ENCODE measurements at places on chromosomes 7 and 10. TPM values are rescaled to one million over a fixed set of nuclear protein-coding genes. Genes with fewer than 3 reads are reported as not detected.

ZNF138 gene
- total RNA-seq: 3.6 TPM

MYL10 gene
- total RNA-seq: not detected

CADPS2 gene
- total RNA-seq: 0.54 TPM

CAMK2B gene
- total RNA-seq: 0.18 TPM

CPA2 gene
- total RNA-seq: not detected

PPP1R17 gene
- total RNA-seq: not detected

GPR22 gene
- total RNA-seq: not detected

NHLRC2 gene
- total RNA-seq: 15.3 TPM

ODAD2 gene
- 1.1 TPM for total RNA-seq

DNA sequence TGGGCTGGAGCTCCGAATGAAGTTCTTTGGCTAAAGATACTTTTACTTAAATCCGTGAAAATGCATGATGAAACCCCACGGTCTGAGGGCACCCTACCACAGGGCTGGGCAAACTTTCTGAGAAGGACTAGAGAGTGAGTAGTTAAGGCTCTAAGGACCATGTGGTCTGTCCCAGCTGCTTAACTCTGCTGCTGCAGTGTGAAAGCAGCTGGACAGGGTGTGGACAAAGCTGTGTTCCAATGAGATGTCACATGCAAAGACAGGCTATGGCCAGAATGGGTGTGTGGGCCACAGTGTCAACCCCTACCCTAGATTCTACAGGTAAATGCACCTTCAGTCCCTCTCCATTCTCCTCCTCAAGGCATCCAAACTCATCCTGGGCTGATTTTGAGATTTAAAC is 18.8 kb downstream of the PDIA4 start:
- DNase-seq: no peak

GRCh38 chr10:31739146-31739545 is 189.5 kb downstream of the ARHGAP12 start:
- DNase-seq: no peak

DNA sequence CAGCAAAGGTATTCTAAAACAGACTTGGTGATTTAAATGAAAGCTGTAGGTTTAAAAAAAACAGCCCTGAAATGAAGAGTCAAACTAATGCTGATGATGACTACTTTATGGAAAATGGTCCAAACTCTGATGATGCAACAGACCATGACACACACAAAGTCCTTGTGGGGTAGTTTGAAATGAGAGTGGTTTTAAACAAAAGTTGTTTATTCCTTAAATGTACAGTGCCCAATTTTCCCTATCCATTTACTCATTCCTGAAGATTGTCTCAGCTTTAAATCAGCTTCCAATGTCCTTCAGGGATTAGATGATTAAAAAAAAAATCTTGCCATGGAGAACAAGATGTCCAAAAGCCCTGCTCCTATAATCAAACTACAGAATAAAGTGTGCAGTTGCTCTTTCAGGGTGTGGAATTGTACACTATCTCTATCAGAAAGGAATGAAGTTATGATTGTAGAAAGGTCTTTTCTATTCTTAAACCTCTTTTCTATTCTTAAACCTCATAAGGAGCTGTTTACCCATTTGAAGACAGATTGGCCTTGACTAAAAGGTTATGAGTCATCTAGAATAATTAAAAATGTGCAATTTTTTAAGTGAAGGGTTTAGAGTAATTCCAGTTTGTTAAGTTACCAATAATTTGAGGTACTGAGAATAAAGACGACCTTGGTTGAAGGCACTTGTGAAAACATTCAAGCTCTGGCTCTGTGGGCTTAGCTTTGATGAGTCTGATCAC is 70.2 kb upstream of the ITGA8 start:
- peak; percentile 95 for DNase-seq

DNA sequence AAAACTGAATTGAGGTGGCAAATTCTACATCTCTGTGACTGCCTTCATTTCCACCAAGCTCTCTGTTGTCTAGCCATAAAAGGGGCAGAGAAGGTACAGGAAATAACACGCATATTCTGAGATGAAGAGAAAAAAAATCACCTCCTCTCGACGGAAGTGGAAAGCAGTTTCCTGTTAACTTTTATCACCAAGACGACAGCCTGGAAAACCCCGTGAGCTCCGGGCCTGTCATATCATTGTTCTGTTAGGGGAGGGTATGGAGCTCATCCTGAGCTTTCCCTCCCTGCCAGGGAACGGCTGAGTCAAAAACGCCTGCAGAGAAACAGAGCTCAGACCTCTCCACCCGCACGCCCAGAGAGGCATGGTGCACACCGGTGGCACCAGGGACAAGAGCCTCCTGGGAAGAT is 200.3 kb downstream of the PRPF18 start:
- peak; percentile 37 for DNase-seq

GRCh38 chr7:149329265-149329664 is 67.3 kb downstream of the ZNF783 start:
- DNase-seq: no peak

- DNase-seq: no peak
These were observed 6.3 kb upstream of the OPN4 start for GRCh38 chr10:86647773-86648703.

- no peak for DNase-seq
These were observed 226.2 kb upstream of the DGKB start for GRCh38 chr7:15128716-15129115.

DNA sequence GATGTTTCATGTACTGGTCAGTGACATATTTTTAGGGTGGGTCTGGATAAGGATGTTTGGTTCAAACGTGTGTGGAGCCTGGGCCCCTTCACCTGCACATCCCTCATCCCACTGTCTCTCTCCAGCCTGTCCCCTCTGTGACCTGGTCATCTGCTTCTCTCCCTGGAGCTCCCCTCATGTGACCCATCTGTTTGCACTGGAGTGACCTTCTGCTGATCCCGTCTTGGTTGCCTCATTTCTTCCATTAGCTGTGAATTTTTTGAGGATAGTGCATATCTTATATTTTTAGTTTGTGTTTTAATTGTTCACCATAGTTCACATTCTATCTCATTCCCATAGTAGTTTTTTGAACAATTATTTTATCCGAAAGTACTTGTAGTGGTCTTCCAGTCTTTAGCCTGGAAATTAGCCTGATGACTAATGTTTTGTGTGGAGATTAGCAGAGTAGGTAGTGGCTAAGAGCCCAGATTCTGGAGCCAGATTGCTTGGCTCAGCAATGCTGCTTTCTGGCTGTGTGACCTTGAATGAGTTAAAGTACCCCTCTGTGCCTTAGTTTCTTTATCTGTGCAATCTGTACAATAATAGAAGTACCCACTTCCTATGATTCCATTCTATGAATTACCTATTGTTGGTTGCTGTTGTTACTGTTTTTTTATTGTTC is 224.5 kb downstream of the LRMDA start:
- no peak for DNase-seq

DNA sequence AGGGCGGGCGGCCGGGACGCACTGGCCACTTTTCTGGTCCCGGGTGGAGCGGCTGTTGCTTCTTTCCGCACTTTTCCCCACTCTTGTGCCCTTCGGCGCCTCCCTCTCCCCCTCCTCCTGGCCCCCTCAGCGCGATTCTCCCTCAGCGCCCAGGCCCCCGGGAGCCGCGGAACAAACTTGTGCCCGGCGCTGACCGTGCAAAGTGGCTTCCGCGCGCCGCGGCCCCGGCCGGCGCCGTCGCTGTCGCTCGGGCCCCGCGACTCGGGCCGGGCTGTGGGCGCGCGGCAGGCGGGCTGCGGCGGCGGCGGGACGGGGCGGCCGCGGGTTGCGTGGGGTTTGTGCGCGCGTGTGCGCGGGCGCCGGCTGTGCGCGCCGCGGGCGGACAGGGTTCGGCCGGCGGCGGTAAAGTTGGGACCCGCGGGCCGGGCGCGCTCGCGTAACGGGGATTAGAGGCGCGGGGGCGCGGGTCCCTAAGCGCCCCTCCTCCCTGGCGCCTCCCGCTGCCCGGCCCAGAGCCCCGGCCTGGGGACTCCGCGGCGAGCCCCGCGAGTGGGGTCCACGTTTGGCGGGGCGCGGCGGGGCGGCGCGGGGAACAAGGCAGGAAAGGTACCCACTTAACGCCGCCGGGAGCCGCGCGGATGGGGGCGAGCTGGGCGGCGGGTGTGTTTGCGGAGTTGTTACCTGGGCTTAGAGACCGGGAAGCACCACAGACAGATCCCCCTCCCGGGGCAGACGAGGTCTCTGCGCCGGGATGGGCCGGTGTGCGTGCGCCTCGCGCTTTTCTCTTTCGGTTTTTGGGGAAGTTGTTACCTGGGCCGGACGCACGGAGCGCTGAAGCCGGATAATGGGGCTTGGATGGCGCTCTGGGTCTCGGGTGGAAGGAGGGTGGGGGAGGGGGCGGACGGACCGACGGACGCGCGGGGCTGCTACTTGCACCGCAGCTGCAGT is 860 bp downstream of the ZEB1 start:
- DNase-seq: no peak

DNA sequence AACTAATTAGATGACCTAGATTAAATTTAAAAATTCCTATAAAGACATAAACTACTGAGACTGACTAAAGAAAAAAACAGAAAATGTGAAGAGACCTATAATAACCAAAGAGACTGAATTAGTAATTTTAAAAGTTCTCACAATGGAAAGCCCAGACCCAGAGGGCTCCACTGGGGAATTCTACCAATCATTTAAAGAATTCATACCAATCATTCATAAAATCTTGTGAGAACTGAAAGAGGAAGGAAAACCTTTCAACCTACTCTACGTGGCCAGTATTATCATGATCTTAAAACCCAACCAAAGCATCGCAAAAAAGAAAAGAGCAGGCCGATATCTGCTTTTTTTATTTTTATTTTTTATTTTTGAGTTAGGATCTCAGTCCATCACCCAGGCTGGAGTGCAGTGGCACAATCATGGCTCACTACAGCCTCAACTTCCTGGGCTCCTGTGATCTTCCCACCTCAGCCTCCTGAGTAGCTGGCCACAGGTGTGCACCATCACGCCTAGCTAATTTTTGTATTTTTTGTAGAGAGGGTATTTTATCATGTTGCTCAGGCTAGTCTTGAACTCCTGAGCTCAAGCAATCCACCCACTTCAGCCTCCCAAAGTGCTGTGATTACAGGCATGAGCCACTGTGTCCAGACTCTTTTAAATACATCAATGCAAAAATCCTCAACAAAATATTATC is 48.6 kb downstream of the DGKI start:
- no peak for DNase-seq

- DNase-seq: peak; percentile 93
These were observed 111.2 kb upstream of the PTN start for GRCh38 chr7:137454767-137455166.

GRCh38 chr10:1516492-1517165 is 220.7 kb downstream of the ADARB2 start:
- DNase-seq: no peak

DNA sequence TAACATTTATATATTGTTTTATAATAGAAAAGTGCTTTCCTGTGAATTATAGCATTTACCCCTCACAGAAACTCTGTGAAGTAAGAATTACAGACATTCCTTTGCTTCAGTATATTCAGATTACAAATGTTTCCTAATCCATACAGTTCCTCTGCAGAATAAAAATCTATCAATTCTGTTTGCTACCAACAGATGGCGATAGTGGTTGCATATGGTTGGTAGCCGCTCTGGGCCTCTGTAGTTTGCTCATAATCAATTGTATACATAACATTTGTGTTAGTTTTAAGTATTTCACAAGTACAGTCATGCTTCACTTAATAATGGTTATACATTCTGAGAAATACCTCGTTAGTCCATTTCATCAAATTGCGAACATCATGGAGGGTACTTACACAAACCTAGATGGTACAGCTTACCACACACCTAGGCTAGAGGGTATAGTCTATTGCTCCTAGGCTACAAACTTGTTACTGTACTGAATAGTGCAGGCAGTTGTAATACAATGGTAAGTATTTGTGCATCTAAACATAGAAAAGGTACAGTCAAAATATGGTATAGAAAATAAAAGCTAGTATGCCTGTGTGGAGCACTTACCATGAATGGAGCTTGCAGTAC is 94.4 kb upstream of the STEAP4 start:
- DNase-seq: no peak

DNA sequence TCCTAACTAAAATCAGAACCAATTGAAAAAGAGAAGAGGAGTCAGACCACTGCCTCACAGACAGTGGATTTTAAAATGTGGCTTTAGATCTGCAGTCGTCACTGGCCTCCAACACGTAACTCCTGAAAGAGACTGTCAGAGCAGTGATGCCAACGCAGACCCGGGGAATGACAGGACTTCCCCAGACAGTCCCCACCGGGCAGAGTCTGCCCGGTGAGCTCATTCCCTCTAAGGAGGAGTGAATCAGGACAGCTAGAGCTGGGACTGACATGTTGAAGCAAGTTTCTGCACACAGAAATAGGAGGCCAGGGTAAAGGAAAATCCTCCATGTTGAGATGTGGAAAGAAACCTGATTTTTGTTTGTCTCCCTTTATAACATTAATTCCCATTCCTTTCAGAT is 105.0 kb downstream of the TES start:
- DNase-seq: peak; percentile 68

DNA sequence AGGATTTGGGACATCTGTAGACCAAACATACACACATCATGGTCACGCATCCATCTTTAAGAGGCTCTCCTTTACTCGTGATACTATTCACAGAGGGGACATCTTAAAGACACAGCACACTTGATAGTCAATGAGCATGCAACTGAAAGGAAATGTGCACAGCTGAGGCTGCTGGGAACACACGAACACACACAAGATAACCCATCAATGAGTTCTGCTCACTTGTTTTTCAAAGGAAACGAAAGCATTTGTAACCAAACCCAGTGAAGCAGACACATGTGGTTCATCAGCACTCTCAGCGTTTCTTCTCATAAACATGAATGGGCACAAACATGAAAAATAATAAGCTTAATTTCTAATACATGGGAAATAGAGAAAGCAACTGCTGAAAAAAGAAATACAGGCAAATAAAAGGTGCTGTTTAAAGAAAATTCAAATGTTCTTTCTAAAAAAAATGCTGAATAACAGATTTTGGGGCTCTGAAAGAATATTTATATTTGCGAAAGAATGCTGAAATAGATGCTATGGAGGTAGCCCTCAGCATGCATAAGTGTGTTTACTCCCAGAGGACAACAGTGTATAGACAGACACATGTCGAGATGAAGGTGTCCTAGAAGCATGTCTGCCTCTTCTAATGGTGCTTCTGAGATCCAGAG is 59.7 kb upstream of the LAMB4 start:
- no peak for DNase-seq

- no peak for DNase-seq
These were observed 38.1 kb downstream of the MKI67 start for GRCh38 chr10:128087884-128088709.

DNA sequence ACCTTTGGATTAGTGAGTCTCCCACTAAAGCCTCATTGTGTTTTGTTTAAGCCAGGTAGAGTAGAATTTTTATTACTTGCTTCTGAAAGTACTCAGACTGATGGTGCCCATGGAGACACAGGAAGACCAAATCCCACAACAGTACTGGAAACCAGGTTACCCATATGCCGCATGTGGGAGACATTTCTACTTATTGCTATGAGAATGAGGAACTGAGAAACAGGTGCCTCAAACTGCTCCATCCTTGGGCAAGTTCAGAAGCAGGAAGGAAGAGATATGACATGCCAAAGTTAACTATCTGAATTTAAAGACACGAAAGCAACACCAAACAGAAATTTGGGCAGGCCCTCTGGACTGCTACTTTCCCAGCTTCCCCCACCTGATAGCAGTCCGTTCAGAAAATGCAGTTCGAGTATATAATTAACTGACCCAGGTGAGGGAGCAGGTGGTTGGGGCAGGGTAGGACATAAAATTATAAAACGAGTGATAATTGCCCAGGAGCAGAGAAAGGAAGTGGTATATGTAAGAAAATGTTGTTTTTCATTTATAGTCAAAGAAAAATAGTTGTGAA is 382.3 kb upstream of the MTPN start:
- no peak for DNase-seq

- no peak for DNase-seq
These were observed 9.8 kb downstream of the UPP1 start for GRCh38 chr7:48098846-48099245.
